ENCODE measurements at places on chromosomes 4 and X.

- no peak for DNase-seq
These were observed 247.1 kb downstream of the SPRY1 start for GRCh38 chr4:123643691-123644090.

DNA sequence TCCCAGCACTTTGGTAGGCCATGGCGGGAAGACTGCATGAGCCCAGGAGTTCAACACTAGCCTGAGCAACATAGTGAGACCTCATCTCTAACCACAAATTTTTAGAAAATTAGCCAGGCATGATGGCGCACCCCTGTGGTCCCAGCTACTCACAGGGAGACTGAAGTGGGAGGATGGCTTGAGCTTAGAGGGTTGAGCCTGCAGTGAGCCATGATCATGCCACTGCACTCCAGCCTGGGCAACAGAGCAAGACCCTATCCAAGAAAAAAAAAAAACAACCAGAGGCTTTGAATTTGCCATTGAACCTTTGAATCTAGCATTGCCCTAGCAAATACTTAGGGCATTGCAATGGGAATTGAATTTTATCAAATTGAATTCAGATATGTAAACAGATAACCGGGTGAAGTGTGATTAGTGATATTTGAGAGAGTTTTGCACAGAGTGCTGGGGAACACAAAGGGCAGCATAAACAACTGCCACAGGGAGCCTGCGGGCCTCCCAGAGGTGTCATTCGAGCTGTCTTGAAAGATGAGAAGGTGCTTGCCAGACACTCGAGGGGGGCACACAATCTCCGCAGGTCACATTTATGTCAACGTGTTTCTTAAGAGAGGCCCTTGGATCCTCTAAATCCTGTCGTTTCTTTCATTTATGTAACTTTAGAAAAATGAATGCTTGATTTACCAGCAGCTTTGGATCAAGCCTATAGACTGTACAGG is 200.3 kb downstream of the AASDH start:
- no peak for DNase-seq

GRCh38 chrX:17706676-17707075 is 30.6 kb upstream of the SCML1 start:
- no peak for DNase-seq

GRCh38 chrX:150736475-150736874 is 43.3 kb downstream of the MTMR1 start:
- no peak for DNase-seq

DNA sequence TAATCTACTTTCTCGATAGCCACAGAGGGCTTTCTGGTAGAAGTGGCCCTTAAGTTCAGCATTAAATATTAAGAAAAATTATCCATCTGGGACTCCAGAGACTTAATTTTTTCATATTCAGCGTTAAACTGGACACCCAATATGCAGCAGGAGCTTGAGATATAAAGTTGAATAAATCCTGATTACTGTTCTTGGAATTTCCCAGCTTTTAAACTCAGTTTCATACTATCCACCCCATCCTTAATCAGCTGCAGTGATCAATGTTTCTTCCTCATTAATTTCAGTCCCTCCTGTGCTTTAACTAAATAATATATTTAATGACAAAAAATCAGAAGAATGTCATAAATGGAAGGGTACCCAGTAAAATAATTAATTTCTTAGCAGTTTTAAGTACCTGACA is 3.6 kb upstream of the FBXL5 start:
- DNase-seq = no peak

DNA sequence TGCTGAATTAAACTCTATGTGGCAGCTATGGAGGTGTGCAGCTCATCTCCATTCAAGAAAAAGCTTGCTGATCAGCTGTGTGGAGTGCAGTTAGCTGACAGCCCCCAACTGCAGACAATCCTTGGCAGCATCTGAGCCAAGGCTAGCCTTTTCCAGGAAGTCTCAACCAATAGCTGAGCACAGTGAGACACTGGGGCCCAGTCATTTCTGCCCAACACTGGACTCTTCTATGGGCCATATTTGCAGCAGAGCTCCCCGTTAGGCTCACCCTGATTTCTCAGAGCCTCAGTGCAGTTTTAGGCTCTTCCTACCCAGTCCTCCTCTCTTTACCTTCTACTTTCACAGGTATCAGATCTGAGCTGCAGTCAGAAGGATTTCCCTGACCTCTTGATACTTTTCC is 12.9 kb downstream of the DDX53 start:
- DNase-seq = no peak

- DNase-seq = no peak
These were observed 82.4 kb upstream of the MYOZ2 start for GRCh38 chr4:119053245-119053644.

DNA sequence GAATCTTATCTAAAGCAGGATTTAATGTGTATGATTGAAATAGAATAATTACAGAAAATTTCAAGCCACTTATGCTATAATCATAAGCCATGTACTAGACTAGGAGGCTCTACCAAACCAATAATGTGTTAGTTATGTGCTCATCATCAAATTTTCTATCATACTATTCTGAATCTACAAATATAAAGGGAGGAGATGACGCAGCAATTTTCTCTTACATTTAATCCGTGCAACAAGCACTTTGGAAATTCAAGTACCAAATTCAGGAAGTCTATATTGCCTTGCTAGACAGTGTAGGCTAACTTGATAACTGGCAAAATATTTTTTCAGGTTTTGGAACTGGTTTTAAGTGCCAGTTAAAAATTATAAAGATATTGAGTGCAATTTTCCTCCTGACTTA is 283.5 kb downstream of the C4orf33 start:
- no peak for DNase-seq

GRCh38 chr4:25697516-25697915 is 41.9 kb downstream of the SLC34A2 start:
- no peak for DNase-seq

GRCh38 chr4:46016306-46016705 is 107.5 kb downstream of the GABRG1 start:
- DNase-seq = no peak

DNA sequence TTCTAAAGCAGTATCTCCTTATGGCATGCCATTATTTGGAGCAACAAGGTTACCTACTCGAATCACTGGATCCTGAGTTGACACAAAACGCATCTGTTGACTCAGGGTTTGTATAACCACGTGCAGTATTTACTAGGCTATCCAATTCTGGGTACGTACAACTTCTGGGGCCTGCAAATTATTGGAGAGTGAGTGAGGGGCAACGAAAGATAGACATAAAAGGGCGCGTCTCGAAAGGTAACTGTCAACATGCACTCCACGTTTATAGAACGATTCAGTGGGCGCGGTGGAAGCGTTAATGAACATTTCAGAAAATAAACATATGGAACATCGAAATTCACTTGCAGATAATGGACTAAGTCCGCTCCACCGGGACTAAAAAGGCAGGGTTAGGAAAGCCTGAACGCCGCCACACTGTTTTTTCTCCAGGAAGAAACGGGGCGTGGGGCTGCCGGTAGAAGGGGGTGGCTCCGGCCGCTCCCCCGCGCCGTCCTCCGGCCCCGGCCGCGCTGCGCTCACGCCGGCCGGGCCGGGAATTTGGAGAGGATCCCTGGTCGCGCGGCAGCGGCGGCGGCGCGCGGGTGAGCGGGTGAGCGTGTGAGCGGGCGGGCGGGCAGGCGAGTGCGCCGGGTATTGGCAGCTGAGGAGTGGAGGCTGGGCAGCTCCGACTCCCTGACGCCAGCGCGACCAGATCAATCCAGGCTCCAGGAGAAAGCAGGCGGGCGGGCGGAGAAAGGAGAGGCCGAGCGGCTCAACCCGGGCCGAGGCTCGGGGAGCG is at the start of gene SMAD1:
Gene SMAD1, plus strand, starts transcription at position 690 of the 778 bp plus-strand sequence. CDS start 32,761 bp downstream, outside the sequence.
- no peak for DNase-seq

GRCh38 chrX:113728937-113729336 is 854.9 kb upstream of the HTR2C start:
- DNase-seq = no peak

DNA sequence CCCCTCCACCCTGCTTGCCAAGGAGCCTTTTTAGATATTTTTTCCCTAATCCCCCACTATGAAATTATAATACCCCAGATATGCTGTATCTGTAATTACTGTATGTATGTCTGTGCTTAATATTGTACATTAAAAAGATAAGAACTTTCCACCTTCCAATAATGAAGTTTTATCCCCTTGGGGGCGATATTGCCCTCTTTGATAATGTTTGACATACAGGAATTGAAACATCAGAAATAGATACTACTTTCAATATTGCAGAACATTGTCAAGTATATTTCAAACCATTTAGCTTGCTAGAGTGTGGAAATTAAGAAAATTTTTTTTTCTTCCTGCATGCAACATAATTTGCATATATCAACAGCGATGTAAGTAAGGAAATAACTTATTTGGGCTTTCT is 58.9 kb downstream of the NAF1 start:
- no peak for DNase-seq

DNA sequence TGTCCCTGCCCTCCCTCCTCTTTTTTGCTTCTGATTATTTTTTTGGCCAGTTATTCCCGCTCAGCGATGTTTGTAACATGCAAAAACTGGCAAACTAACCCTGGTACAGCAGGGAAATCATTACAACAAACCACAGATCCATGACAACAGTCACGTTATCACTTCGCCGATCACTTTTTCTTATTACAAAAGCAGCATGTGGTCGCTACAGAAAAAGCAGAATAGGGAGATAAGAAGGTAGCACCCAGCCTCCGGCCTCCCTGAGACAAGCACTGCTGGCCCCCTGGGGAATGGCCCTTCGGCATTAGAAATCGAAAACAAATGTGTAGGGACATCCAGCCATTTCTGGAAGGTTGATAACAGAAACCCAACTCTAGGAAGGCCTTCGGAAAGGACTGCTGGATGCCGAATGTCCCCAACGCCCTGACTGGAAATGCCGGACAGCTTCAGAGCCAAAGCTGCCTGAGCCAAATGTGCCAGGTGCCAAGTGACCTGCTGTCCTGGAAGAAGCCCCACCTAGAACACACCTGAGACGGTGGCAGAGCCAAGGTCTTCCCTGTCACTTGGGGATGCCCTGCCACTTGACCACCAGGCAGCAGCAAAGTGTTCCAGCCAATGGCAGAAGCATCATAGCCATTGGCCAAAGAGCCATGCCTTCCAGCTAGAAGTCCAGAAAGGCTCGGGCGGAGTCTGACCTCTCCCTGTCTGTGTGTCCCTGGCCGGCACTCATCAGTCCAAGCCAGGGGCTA is 2.9 kb downstream of the IDH3G start:
- DNase-seq = no peak

GRCh38 chrX:22748093-22748999 is 251.4 kb upstream of the DDX53 start:
- DNase-seq = no peak

DNA sequence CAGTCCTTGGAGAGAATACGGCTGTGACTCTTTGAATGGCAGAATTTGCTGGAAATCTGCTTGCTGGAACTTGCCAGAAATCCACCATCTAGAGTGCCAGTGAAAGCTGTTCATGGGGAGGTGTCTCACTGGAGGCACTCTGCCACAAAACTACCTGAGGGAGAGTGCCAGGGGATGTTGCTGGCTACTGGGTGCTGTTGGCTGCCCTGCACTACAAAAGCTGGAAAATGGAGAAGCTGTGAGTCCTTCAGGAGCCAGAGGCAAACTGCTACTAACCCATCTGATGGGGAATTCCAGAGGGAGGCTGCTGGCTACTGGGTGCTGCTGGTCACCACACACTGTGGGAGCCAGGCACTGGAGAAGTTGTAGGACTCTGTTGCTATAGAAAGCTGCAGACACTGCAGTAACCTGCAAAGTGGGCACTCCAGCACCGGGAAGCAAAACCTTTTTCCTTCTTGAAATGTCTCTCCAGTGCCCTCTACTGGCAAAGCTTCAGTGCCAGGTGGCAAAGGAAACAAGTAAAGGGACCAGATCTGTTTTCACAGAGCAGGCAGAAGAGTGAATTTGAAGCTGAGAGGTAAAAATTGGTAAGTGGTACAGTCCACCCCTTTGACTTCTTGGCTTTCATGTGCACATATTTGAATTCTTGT is 47.8 kb upstream of the HSD17B10 start:
- DNase-seq = no peak

DNA sequence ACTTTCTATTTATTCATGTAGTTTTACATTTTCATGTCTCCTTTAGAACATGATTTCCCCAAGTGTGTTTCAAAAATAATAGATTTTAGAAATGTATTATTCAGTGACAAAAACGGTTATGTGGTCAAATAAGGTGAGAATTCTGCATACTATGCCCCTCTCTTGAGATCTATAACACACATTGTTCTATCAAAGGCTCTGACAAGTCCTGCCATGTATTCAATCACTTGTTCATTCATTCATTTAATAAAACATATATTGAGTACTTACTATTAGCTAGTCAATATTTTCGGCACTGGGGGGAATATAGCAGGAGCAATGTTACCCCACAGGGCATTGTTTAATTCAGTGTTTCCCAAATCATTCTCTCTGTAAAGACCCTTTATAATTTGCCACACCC is 58.4 kb upstream of the FGF13 start:
- DNase-seq = no peak

DNA sequence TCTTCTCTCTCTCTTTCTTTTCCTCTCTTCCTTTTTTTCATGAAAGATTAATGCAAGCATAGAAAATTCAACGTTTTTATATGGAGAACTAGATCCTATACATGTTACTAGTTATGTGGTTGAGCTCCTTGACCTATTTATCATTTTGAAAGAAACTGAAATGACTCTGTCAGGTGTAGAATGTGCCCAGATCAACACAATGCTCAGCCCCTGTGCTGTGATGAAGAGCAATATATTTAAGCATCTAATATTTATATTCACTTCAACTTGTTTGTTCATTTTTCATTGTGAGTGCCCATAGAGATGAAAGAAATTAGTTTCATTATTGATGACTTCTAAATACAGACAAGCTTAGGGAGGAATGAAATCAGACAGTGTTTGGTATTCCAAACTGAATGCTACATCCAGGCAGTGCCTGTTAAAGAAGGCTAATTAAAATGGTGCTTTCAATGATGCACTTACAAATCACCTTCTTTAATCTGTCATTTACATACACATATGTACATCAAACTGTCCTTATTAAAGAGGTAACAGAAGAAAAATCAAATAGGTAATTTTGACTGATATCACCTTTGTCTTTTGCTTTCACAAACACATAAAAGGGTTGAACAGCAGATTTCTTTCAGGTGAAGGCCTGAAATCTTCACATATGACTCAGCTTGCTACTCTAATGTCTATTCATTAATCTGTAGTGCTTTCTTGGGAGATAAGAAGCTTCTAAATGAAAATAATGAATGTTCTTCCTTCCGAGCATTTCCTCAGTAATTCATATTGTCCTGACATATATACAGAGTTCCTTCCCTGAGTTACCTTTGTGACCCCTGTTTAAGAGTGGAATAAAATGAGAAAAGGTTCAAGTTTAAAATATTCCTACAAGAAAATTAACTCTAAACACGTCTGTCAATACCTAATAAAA is 915.9 kb downstream of the PDHA2 start:
- DNase-seq = no peak

- no peak for DNase-seq
These were observed 43.5 kb downstream of the CCDC158 start for GRCh38 chr4:76377481-76377901.

GRCh38 chrX:69615342-69615741 is 571 bp upstream of the EDA start:
- DNase-seq = no peak

DNA sequence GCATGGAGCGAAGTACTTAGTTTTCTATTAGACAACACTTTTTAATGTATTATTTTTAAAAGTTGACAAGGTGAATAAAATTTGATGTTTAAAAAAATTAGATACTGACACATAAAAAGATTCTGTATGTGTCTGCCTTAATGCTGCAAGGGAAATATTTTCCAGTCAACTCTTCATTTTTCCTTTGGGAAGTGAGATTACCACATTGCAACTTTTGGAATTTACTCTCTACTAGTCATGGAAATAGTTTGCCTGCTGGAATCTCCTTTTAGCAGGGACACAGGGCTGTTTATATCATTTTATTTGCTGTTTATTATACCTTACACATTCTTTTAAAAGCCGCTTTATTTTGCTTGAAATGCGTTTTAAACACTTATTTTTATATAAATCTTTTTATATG is 135.1 kb downstream of the MID1 start:
- DNase-seq = no peak

All from stimulated activated CD8-positive, alpha-beta memory T cell treated with anti-CD3 and anti-CD28 coated beads, Interleukin-7, amount 100 ng/mL, for 1 hour (primary cell).